ENCODE measurements at places on chromosomes 1 and 21.

- no peak for DNase-seq
Observed at GRCh38 chr1:119472080-119472818, 34.8 kb upstream of the HSD3B1 start.

GRCh38 chr21:33813832-33814365 is 101.7 kb downstream of the ATP5PO start:
- no peak for DNase-seq

DNA sequence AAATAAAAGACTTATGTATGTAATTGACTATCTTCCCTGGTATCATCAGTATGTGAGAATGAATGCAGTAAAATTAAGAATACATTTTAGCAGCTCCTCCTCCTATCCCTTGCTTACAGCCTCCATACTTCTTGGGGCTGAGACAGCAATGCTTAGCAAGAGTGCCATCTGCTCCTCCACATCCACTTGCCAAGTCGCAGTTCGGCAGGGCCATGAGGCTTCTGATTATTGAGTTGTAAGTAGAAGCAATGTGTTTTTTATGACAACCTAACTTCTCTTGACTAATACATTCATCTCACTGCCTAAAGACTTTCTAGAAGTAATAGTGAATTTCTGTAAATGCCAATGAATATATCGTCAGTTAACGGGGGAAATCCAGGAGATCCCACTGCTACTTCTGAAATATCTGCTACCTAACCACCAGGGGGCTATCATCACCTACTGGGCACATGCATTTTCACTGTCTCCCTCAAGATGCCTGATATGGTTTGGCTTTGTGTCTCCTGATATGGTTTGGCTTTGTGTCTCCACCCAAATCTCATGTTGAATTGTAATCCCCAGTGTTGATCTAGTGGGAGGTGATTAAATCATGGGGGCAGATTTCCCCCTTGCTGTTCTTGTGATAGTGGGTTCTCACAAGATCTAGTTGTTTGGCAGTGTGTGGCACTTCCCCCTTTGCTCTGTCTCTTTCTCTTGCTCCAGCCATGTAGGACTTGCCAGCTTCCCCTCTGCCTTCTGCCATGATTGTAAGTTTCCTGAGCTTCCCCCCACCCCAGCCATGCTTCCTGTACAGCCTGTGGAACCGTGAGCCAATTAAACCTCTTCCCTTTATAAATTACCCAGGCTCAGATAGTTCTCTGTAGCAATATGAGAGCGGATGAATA is 59.6 kb downstream of the EXTL2 start:
- DNase-seq: no peak

DNA sequence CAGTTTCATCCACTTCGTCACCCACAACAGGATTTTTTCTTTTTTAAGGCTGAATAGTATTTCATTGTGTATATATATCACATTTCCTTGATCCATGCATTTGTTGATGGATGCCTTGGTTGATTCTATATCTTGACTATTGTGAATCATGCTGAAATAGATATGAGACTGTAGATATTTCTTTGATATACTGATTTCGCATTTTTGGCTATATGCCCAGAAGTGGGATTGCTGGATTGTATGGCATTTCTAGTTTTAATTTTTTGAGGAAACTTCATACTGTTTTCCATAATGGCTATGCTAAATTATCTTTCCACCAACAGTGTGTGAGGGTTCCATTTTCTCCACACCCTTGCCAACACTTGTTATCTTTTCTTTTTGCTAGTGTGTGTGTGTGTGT is 5.0 kb downstream of the GUCA2B start:
- DNase-seq: no peak

- DNase-seq: no peak
Observed at GRCh38 chr1:10687251-10687651, 109.2 kb downstream of the CASZ1 start.

GRCh38 chr21:43034826-43035225 is 40.8 kb downstream of the CBS start:
- DNase-seq: no peak

GRCh38 chr1:6770751-6771440 is 14.4 kb upstream of the CAMTA1 start:
- no peak for DNase-seq

- no peak for DNase-seq
Observed at GRCh38 chr1:91450260-91450659, 45.6 kb upstream of the HFM1 start.

- no peak for DNase-seq
Observed at GRCh38 chr1:6302568-6302967, 41.7 kb upstream of the GPR153 start.

- DNase-seq: no peak
Observed at GRCh38 chr1:155540000-155540874, 22.4 kb downstream of the ASH1L start.

- no peak for DNase-seq
Observed at GRCh38 chr1:157975228-157975950, 18.1 kb upstream of the KIRREL1 start.

DNA sequence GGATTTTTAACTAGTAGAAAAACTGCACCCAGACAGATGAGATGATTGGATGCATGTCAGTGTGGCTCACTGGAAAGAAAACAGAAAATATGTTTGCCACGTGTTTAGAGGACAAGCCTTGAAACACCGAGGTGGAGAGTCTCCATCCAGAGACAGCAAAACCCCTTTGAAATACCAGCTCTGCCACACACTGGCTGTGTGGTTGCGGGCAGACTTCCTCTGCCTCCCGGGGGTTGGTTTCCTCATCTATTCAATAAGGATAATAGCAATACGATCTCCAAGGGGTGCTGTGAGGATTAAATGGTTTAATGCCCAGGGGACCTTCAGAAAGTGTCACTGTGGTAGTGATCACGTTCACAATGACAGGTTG is 67.2 kb upstream of the PARP1 start:
- DNase-seq: no peak

DNA sequence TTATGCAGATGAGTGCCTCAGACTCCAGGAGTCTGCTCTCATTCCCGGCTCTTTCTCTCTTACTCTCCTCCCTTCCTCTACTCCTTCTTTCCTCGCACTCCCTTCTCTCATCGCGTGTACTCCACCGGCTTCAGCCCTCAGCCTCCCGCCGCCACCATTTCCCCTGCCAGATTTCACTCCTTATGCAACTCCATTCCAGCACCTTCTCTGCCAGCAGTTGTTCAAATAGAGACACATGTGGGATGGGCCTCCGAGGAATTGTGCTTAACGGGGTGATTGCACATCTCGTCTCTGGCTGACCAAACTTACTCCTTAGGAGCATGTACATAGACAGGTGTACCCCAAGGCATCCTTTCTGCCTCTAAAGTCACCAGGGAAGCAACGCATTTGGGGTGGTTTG is 2.1 kb downstream of the CNTN2 start:
- no peak for DNase-seq

GRCh38 chr1:68202239-68202832 is 30.0 kb downstream of the WLS start:
- no peak for DNase-seq

DNA sequence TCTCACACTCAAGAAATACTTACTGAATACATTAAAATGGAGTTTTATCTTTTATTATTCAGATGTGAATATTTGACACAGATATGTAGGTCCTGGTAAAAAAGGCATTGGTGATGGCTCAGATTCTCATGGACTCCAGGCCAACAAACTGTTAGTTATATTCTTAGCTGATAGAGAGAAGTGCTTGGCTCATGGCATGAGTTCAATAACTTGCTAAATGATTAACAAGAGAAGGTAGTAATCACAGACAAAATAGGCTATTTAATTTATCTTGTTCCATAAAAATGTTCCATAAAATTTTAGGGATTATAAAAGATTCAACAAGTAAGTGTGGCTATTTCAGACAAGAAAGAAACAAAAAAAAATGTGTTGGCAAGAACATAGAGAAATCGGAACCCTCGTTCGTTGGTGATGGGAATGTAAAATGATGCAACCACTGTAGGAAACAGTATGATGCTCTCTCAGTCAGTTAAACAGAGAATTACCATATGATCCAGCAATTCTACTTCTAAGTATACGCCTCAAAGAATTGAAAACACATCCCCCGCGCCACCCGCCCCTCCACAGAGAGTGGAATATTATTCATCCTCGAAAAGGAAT is 737.8 kb upstream of the ADAMTS5 start:
- DNase-seq: no peak

- DNase-seq: no peak
Observed at GRCh38 chr1:1538334-1538733, 2.1 kb downstream of the TMEM240 start.

DNA sequence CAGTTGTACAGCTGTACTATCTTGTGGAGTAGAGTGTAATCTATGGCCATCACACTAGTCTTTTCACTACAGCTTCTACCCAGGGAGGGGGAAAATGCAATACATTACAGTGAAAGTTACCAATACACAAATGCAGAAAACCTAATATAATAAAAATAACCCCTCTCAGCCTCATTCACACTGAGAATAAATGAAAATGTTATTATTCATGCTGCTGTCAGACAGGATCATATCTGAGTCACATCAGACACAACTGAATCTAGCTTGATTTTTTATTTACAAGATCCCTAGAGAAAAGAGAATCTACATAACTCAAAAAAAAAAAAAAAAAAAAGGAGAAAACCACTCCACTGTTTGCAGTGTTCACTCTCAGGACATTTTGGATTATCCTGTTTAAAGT is 293.9 kb upstream of the ESRRG start:
- DNase-seq: no peak

- no peak for DNase-seq
Observed at GRCh38 chr1:234661317-234661928, 51.4 kb upstream of the IRF2BP2 start.
